Activated CD4-positive, CD25-positive, alpha-beta regulatory T cell treated with anti-CD3 and anti-CD28 coated beads, Interleukin-2, amount 50 U/mL, for 16 hours (primary cell): ENCODE measurements at places on chromosomes 12 and 14.

DNA sequence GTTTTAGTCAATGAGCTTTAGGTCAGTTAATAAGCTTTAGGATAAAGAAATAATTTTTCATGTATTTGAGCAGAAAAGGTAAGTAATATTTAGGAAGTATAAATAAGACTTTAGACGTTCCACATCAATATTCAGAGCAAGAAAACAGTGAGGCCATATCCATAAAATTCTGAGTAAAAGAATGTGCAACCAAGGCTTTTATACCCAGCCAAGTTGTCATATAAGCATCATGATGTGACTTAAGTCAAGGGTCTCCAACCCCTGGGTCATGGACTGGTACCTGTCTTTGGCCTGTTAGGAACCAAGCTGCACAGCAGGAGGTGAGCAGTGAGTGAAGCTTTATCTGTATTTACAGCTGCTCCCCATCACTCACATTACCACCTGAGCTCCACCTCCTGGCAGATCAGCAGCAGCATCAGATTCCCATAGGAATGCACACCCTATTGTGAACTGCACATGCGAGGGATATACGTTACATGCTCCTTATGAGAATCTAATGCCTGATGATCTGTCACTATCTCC, 74.1 kb downstream of the ZNF664 start:
- no peak for DNase-seq

DNA sequence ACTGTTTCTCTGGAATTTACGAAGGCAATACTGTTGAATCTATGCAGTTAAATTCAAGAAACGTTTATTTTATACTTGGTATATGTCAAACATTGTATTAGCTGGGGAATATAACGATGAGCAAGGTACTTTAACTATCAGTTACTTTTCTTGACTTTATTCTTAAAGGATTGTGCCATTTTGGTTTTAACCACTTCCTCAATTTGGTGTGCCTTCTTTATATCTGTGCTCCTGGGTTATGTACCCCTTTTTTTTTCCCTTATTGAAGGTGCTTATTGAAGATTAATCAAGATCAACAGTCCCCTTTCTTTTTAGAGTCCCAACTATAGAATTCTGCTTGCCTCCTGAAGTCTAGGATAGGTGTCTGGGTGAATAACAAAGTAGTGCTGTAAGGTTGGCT, 5.8 kb downstream of the RAB21 start:
- DNase-seq = no peak

DNA sequence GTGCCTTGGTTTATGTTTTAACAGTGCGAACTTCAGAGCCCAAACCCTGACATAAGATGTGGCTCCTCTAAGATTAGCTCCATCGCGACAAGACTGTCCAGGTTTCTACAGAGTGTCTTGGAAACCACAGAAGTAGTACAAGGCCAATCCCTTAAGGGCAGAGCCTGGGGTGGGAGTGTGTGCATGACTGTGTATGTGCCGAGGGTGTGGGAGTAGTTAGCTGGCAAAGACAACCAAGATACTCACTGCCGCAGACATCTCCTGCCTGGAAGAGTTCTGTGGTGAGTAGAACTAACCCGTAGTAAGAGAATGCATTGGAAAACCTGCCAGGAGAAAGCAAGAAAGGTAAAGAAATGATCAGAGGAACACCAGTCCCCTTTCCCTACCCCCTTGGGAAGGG, 54.1 kb downstream of the DAO start:
- DNase-seq = no peak

DNA sequence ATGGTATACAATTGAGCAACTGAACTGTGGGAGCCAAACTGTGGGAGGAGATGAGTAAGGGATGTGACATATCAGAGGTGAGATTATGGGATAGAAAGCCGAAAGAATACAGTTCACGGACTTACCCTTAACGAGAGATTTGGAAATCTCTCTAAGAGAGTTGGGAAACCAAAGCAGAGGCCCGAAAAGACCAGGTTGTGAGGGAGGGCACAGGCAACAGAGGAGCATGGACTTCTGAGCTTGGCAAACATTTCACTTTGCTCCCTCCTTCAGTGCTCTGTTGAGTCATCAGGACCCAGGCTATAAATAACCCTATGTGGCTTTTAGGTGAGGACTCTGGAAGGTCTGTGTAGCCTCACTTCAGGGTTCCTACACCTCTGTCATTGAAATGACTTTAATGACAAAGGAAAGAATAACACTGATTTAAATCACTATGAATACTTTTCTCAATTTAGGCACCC, 120.6 kb downstream of the TGFB3 start:
- no peak for DNase-seq

DNA sequence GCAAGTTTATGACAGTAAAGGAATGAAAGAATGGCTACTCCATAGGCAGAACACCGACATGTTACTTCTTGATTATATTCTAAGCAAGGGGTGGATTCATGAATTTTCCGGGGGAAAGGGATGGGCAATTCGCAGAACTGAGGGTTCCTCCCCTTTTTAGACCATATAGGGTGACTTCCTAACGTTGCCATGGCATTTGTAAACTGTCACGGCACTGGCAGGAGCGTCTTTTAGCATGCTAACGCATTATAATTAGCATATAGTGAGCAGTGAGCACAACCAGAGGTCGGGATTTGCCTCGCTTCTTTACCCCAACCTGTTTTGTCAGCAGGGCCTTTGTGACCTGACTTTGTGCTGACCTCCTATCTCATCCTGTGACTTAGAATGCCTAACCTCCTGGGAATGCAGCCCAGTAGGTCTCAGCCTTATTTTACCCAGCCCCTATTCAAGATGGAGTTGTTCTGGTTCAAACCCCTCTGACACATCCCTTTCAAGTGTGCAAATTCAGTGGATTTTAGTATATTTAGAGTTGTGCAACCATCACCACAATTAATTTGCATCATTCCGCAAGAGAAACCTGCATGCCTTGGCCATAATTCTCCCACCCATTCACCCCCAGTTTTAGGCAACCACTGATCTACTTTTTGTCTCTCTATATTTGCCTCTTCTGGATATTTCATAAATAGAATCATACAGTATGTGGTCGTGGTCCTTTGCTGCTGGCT, 27.4 kb downstream of the PALS1 start:
- DNase-seq = no peak

DNA sequence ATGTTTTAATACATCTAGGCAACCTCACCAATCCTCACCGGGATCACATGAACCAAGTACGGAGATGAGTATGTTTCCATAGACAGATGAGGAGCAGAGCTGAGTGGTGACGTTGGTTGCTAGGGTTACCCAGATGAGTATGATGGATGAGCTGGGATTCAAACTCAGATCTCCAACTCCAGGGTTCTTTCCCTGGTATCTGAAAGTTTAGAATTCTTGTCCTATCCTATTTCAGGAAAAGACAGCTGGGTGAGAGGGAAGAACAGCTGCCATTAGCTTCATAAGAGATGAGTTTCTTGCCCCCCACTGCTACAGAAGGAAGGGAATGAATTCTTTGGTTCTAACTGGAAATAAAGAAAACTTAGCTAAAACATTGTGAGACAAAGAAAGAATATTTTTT, 728.9 kb upstream of the TBX3 start:
- no peak for DNase-seq

DNA sequence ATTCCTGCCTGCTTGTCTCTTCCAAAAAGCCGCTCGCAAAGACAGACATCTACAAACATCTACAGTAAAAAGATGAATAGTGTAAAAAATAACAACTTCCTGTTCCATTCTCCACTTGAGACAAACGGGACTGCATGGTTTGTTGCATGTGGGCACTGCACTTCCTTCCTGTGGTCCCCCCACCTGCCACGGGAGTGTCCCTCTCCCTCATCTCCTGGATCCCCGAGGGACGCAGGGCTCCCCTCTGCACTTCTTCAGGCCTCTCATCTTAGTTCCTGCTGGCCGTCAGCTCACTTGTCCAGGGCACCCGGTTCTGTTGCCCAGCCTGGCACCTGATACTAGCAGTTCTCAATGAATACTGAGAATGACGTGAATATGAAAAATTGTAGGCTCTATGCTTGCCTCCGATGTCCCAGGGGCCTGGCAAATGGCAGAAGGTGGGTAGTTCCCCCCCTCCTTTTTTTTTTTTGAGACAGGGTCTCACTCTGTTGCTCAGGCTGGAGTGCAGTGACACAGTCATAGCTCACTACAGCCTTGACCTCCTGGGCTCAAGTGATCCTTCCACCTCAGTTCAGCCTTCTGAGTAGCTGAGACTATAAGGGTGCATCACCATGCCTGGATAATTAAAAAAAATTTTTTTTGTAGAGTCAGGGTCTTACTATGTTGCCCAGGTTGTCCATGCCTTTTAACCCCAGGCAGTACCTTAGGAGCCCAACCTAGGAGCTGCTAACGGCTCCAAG, 3.5 kb upstream of the KLC1 start:
- no peak for DNase-seq

DNA sequence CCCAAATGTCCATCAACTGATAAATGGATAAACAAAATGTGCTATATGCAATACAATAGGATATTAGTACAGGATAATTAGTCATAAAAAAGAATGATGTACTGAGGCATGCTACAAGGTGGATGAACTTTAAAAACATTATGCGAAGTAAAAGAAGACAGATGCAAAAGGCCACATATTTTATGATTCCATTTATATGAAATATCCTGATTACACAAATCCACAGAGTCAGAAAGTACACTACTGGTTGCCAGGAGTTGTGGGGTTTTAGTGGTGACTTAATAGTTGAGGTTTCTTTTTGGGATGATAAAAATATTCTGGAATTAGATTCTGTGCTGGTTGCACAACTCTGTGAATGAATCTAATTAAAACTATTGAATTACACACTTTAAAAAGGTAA, 12.6 kb downstream of the TRIM9 start:
- DNase-seq = no peak
